Effector memory CD4-positive, alpha-beta T cell (primary cell): ENCODE measurements at places on chromosomes 3 and 15.

- DNase-seq: no peak
These were observed 4.2 kb downstream of the GPR171 start for GRCh38 chr3:151198849-151199248.

DNA sequence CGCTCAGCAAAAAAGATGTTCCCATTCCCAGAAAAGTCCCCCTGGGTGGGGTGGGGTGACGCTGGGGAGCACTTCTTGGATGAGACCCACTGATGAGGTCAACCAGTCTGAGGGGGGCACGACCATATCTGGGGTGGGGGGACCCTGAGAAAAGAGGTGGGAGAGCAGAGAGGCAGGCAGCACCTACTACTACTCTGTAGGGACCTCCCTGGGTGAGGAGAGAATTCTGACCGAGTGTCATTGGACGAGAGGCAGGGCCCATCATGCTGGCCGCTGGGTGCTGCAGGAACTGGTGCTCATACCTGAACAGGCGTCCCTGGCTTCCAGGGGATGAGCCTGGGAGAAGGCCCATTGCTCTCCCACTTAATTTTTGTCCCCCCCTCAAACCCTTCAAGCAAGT lies 158.8 kb downstream of the KLF13 start:
- DNase-seq: no peak

- DNase-seq: no peak
These were observed 3.4 kb upstream of the CLN6 start for GRCh38 chr15:68232937-68233336.

DNA sequence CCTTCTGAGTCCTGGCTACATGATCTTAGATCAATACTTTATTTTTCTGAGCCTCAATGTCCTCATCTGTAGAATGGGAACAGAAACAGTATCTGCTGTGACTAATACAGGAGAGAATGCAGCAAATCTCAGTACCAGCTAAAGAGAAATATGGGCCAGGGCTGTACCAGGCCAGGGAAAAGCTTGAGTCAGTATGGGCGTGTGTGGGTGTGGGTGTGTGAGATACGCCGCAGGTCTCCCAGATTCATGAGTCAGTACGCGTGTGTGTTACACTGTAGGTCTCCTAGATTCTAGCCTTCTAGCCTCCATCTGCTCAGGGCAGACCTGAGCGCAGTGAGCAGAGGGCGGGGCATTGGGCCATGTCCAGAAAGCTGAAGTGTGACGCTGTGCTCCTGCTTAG lies 15.2 kb downstream of the GNAI2 start:
- DNase-seq: no peak

GRCh38 chr15:92910451-92910850 lies 10.3 kb downstream of the CHD2 start:
- DNase-seq: no peak

DNA sequence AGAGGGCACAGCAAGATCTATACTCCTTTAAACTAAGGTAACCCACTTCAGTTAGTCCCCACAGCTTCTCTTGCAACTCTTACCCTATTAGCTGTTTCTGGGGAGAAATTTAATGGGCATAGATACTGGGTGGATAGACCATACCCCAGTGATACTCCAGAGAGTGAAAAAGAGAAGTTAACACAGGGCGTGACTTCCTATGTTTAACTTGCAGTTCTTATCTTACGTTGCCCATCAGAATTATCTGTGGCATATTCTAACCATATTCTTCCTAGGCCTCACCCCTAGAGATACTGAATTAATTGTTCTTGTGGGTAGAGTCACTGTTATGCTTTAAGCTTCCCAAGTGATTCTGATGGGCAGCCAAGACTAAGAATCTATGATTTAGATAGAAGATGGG lies 485.4 kb upstream of the TPRG1 start:
- no peak for DNase-seq

- DNase-seq: no peak
These were observed 797 bp downstream of the MAP3K13 start for GRCh38 chr3:185363662-185364203.

DNA sequence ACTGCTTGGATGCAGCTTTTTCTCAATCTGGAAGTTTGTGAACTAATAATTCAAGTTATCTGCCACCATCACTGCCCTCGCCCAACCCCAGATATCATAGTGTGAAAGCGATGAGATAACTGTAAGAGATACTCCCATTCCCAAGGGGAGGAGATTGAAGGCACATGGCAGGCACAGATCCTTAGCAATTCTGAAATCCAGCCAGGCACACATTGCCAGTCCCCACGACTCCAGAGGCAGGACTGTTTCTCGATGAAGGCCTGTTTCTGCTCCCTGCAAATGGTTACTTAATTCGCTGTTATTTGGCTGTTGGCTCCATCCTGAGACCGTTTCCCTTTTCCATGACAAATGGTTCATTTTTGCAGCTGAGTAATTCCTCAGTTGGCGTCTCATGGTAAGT lies 63.2 kb upstream of the NEDD4 start:
- no peak for DNase-seq

- no peak for DNase-seq
These were observed 517 bp downstream of the FBN1 start for GRCh38 chr15:48644827-48645557.

DNA sequence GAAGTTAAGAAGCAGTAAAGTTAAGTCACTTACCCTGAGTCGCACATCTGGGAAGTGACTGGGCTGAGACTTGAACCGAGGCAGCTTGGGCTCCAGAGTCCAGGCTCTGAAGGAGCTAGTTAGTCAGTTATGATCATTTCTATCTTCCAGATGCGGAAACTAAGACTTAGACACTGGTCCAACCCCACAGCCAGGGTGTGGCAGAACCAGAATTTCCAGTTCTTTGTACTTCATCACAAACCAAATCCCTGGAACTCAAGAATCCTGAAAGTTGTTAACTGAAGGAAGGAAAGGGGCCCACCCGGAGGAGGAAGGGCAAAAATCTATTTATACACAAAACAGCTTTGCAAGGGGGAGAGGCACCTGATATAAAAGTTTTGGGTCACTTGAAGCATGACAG lies 389.9 kb downstream of the SHQ1 start:
- no peak for DNase-seq

DNA sequence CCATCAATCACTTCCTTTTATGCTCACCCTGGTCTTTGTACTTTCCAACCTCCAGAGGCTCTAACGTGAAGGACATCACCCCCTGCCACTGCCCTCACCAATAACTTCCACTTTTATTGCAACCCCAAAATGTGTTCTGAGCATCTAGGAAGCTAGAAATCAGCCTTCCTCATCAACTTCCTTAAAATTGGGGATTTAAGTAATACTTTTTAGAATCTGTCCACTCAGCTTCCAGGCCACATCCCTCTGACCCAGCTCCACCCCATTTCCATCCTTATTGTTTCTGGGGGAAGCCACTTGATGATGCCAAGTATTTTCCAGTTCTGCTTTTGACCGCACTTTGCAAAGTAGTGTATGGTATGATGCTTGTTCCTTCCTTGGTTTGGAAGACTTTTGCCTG lies 73.5 kb upstream of the XCR1 start:
- no peak for DNase-seq

- DNase-seq: no peak
These were observed 25.0 kb downstream of the NECTIN3 start for GRCh38 chr3:111096487-111097209.

- DNase-seq: no peak
These were observed 63.2 kb upstream of the TNFSF10 start for GRCh38 chr3:172586436-172586835.

DNA sequence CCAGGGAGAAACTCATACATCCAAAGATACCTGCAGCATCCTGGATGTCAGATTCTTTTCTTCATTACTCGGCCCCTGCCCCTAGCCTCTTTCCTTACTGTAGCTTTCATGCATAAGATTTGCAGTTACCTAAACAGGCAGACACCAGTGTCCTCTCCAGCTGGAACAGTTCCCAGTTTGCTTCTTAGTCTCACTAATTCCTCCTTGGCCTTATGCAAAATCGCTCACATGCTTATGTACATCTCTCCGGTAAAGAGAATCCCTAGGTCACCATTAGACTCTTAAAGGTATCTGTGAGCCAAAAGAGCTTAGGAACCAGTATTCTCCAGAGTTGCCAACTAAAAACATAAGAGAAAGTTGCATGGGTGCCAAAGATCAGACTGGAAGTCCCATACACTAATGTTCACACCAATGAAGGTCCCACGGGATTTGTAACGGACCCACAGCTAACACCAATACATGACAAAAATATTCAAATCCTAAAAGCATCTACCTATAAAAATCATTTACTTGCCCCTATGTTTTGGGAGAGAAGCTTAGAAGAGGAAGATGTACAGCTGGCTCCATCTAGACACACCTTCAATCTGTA lies 66.6 kb downstream of the CBLB start:
- no peak for DNase-seq

- no peak for DNase-seq
These were observed 25.1 kb downstream of the MCTP2 start for GRCh38 chr15:94256511-94256910.

GRCh38 chr3:64958199-64958843 lies 270.5 kb upstream of the ADAMTS9 start:
- DNase-seq: no peak

DNA sequence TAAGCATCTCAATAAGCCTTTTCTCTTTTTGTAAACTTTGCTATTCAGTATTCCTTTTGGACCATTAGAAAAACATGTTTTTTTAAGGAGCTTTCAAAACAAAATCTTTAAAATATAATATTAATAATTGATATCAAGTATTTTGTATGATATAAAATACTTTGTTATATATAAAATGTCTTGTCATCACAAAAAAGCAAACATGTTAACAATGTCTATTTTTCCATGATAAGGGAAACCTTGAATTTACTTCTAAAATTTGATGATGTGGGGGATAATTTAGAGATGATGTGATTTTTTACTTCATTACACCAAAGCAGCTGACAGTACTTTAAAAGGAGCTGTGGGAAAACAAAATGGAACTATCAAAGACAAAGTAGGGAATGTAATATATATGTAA lies 887.7 kb downstream of the SI start:
- DNase-seq: no peak

- no peak for DNase-seq
These were observed 26.0 kb upstream of the TRIM71 start for GRCh38 chr3:32791833-32792232.

DNA sequence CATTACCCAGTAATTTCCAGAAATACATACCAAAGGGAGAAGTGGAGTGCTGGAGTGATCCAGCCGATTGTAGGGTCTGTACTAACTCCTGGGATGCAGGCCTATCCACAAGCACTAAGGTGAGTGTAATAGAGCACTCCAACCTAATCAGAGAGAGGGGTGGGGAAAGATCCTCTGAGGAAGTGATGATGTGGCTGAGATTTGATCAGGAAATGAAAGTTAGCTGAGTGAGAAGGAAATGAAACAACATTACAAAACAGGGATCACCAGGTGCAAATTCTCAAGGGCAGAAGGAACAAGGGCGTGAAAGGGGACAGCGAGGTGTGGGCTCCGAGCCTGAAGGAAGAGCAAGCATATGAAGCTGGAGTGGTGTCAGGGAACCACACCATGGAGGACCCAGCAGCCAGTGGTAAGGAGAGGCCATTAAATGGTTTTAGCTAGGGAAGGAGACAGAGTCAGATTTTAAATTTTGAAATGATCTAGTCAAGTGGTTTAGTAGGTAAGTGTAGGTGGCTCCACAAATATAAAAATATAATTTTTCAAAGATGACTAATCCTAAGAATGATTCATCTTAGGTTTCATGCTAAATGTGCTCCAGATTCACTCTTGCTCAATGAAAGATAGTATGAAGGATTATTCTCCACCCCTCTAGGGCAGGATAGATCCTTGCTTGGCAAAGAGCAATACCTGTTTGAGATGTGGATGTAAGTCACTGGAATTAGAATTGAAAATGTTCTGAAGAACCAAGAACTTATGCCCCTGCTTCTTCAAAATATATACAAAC lies 348.7 kb downstream of the TBL1XR1 start:
- no peak for DNase-seq
